ENCODE measurements at places on chromosomes 6 and 20. TPM values are rescaled to one million over a fixed set of nuclear protein-coding genes. Genes with fewer than 3 reads are reported as not detected.
A peak's percentile ranks its signal among the peaks of the same experiment; 100 is the strongest.

The STMND1 gene
- total RNA-seq, result not detected

The DEF6 gene
- 13.0 TPM for total RNA-seq

DNA sequence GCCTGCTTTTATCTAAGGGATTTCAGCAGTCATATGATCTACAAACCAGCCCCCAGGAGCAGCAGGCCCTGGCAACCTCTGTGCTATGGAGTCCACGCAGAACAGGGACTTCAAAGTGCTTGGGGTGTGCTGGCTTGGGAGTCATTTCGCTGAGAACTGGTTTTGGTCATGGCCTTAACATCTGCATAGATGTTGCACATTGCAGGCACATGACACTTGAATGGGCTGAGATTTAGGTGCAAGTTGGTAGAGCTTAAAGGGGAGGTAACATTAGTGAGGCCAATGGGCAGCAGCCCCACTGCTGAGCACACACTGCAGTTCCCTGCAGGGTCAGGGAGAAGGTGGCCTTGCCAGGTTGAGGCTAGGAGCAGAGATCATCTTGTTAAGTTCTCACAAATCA lies 43.6 kb downstream of the RREB1 start:
- no peak for DNase-seq

GRCh38 chr20:24682496-24682985 lies 213.1 kb downstream of the SYNDIG1 start:
- DNase-seq, result no peak

The XRN2 gene
- 44.1 TPM for total RNA-seq

- peak; percentile 38 for DNase-seq
These were observed 24.0 kb upstream of the NPBWR2 start for GRCh38 chr20:64131406-64131805.

DNA sequence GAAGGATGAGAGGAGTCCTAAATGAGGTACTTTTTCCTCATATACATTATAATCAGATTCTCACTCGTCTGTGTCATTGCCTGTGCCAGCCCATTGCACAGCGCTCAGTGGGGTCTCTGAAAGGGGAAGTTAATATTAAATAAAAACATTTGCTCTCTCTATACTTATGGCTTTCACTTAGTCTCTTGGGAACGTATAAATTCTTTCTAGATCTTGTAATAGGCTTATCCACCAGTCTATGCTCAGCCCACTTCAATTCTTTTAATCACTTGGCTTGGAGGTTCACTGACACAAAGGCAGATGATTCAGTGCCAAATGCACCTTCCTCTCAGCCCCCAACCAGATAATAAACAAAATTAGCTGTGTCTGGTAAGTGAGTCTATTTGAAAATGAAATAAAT lies 164.3 kb upstream of the OGFRL1 start:
- no peak for DNase-seq

DNA sequence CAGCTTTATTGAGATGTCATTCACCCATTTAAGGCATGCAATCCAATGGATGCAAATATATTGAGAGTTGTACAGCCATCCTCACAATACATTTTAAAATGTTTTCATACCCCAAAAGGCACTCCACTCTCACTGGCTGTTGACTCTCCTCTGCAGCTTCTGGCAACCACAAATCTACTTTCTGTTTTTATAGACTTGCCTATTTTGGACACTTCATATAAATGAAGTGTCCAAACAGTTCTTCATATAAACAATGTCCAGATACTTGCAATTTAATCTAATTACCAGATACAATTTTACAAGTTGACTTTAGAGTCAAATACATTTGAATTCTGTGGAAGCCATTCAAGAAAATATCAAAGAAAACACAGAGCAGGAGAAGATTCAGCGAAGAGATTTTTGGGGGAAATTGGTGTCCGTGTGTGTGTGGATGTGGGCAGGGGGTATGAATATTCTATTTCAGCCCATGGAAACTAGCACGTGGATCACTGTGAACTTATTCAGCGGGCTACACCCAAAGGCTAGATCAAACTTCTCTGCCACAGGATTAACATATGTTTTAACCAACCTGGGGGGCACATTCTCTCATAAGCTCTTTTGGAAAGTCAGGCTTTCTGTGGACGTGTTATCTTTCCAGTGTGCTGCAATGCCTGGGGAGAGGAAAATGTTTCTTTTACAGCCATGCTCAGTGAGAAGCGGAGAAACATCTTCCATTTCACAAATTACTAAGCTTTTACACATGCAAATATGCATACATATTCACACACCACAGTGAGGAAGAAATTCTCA lies 73.9 kb downstream of the PLG start:
- no peak for DNase-seq

DNA sequence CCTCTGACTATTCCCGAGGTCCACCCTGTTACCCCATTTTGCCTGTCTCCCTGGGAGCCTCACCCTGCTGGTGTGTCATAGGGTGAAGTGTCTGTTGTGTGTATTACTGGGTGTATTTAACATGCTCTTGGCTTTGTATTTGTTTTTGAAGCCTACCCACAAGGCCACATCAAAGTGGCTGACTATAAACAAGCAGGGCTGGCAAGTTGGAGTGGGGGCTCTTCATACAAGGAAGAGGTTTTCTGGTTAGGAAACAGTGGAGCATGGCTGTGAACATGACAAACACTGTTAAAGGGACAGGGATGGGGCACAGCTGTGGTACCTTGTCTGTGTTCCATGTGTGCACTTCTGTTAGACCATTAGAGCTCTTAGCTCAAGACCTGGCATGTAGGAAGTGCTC lies 26.3 kb downstream of the HECA start:
- DNase-seq, result no peak

DNA sequence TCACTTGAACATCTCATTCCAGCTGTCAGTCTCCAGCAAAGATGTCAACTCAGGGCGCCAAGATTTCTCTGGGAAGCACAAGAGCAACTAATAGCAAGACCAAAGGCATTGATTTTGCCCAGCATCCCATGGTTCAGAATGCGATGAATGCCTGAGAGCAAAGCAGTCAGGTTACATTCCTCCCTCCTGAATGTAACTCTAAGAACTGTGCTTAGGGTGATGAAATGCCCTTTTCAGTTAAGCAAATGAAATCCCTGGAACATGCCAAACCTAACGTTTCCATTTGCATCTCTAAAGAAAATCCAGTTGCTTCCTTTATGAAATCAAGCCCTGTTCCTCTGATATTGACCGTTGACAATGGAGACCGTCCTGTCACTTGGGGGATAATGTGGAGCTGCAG lies 224.0 kb upstream of the PLN start:
- DNase-seq, result no peak

The FLOT1 gene
- total RNA-seq, result 172 TPM

DNA sequence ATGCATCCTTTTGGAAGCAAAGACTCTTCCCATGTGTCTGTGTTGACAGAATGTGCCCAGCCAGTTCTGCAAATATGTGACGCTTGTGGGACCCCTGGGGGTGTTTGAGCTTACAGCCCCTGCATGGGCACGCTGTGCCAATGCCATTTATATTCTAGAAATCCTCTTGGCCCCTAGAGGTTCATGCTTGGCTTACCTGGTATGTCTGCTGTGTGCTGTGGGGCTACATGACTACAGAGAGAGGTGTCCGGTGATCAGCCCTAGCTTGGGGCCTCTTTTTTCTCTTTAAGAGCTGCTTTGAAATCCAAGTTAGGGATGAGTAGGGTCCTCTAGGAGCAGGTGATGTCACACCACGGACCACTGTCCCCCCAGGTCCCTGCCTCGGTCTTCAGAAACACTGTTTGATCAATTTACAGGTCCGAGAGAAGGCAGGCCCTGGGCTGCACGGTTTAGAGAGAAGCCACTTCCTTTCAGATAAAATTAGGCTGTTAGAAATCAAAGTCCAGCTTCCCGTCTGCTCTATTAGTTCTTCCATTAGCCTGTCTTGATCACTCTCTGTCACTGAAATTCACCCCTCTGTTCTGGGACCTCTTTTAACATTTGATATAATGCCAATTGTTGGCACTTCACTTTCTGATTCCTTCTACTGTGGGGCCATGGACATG lies 26.5 kb downstream of the BCAS4 start:
- no peak for DNase-seq

- DNase-seq, result no peak
These were observed 63.5 kb downstream of the TRMT6 start for GRCh38 chr20:5886788-5887187.

The GABRR1 gene
- total RNA-seq, result 1.6 TPM

The SCRT2 gene
- total RNA-seq, result not detected

DNA sequence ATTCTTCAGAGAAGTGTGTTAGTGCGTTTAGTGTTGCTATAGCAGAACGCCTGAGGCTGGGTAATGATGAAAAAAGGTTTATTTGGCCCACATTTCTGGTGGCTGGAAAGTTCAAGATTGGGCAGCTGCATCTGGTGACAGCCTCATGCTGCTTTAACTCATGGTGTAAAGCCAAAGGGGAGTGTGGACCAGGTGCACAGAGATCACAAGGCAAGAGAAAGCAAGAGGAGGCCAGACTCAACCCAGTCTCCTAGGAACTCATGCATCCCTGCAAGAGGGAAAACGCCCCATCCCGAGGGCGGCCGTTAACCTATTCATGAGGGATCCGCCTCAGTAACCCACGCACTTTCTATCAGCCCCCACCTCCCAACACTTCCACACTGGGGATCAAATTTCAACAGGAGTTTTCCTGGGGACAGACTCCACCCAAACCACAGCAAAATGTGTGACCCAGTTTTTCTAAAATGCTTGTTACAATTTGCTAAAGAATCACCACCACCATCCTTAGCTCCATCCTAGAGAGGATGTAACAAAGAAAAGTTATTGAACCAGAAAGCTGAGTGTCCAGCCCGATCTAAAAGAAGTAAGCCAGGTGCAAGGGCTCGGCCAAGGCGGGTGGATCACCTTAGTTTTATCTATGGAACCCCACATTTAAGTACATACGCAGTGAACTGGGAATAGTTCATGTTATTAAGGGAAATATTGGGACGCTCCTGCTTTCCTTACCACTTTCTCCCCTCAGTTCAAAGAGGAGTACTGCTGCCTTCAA lies 164.8 kb downstream of the QKI start:
- DNase-seq, result no peak

The ACTL10 gene
- 0.96 TPM for total RNA-seq

The BLCAP gene
- 68.7 TPM for total RNA-seq

DNA sequence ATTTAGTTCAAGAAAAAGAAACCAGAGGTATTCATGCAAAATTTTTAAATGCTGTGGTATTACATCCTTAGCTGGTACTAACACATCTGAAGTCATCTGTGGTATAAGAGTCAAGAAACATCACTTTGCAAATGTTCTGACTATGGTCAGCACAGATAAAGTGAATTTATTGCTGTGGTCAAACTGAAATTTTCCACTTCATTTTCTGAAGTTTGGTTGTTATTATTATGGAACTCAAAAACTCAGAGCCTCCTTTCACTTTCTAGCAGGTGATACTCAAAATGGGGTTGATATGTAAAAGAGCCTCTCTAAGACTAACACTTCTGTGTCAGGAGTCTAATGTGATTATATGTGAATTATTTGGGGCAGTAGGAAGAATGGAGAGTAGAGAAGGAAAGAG lies 257.8 kb downstream of the RNGTT start:
- no peak for DNase-seq

DNA sequence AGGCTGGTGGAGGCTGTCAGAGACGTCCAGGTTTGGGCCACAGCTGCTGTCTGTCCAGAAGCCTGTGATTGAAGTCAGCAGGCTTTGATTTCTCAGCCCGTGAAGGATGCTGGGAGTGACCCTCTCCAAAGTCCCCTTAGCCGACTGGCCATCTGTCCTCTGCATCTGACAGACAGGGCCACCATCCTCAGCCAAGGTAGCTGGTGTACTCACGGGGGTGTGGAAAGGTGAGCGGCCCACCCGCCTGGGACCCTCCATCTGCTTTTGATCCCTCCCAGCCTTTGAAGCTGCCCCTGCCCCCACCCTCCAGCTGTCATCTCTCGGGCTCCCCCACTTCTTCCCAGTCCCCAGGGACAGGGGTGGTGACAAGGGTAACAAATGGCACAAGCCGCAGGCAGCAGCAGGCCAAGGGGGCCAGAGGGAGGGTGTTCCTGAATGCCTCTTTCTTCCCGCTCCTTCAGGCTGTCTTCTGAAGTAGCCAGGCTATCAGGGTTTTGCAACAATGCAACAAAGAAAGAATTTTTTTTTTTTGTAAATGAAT lies 84.4 kb downstream of the EYA2 start:
- DNase-seq, result no peak

- no peak for DNase-seq
These were observed 213.0 kb upstream of the CDYL start for GRCh38 chr6:4563156-4563555.

GRCh38 chr6:1312473-1313367 lies 822 bp downstream of the FOXQ1 start:
- no peak for DNase-seq

DNA sequence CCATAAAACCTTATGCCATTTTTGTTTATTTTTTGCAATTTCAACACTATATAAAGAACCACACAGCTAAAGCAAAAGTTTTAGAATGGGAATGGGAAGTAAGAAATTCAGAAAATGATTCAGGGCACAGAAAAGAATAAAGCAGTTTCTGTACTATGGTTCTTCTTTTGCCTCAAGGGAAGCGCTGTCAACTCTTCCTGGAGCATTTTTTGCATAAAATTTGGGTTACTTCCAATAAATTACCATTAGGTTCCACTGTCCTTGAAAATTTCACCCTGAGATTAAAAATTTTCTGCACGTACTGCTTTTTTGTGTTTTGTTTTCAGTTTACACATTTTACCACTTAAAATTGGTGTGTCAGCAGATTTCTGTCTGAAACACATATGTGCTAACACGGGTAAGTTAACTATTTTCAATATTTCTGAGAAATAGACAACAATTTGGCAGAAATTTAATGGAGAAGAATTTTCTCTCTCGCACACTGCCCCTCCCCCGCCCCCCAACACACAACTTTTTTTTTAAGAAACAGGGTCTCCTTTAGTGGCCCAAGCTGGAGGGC lies 79.6 kb downstream of the ADAT2 start:
- no peak for DNase-seq

The GPSM3 gene
- total RNA-seq, result 20.1 TPM

DNA sequence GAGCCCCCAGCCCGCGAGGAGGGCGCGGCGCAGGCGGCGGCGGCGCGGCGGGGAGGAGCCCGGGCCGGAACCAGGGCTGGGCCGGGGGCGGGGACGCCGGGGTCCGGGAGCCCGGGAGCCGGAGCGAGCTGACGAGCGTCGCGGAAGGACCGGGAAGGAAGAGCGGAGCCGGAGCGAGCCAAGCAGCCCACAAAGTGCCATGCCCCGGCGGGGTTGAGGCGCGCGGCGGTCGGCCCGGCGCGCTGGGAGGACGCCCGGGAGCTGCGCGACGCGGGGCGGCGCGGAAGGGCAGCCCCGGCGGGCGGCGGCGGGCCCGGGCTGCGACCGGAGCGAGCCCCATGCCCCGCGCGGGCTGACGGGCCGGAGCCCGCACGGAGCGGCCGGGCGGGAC lies 289 bp downstream of the FOXP4 start:
- DNase-seq, result no peak

GRCh38 chr6:88499436-88499835 lies 333.3 kb upstream of the CNR1 start:
- no peak for DNase-seq

Measured in aorta (tissue), 5 donors.